ENCODE measurements at places on chromosomes 3 and 15.

DNA sequence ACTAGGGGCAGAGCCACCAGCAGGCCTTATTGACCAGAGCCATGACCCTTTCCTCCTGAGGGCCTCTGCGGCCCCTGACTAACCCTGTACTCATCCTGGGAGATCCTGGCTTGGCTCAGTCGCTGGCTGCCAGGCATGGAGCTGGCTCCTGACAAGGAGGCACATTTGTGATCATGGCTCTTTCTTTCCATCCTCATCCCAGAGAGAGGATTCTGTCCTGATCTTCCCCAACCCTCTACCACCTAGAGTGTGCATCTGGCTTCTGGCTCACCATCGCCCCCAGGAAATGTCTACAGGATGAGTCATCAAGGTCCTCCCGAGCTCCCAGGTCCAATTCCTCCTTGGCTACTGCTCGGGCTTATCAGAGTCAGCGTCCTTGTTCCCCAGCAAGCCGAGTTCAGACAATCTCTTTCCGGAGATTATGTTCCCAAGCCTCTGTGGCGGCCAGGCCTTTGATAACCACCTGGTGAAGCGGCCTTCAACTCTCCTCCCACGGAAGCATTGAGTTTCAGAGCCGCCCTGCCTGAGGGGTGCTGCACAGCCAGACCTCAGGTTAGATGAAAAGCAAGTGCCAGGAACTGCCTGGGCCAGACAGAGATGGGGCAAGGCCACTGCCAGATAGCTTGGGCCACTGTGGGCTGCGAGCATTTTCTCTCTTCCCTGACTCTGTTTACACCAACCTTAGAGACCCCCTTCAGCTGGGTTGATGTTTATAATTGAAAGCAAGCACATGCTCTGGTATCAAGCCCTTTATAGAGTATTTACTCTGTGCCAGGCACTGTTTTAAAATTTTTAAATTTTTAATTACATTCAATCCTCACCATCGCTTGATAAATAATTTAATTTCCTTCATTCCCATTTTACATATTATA lies 44.3 kb upstream of the MRPS22 start:
- no peak for DNase-seq

DNA sequence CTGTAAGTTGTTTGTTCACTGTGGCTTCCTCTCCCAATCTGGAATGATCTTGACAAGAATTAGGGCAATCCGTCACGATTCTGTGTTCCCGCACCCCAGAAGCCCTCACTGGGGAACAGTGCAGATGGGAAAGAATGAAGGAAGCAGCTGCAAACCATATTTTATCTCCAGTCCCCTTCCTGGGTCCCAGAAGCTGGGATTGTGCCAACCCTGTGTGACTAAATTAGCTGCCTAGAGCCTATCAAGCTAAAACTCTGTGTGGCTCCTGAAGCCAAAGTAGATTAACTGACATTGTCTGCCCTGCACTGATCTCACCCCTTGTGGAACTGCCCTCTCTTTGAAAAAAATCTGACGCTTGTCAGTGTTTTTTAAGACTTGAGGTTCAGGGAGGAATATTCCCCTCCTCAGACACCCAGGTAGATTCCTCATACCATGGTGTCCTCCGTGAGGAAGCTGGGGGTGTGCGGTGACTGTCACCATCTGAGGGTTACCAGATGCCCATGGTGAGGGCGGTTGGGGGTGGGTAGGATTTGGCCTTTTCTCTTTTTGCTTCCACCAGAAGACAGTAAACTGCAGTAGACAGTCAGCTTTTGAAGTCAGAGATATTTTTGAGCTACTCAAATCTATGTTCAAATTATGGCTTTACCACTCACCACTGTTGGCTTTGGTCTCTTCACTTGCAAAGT lies 358.3 kb upstream of the TPM1 start:
- DNase-seq, result no peak

DNA sequence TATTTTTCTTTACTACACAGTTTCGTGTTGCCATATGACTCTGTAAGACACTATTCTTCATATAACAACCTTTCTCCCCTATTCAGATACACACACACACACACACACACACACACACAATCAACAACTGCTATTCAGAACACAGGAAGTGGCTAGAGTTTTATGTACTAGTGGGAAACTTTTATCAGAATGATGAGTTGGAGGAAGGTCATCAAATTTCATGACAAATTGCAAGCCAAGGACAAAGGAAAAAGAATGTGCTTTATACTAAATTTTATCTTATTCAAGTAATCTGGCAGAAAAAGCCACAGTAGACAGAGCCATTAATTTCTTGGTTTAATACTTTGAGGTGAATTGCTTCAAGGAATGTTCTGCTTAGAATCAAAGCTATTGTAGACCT lies 899.8 kb downstream of the ROBO2 start:
- DNase-seq, result no peak

DNA sequence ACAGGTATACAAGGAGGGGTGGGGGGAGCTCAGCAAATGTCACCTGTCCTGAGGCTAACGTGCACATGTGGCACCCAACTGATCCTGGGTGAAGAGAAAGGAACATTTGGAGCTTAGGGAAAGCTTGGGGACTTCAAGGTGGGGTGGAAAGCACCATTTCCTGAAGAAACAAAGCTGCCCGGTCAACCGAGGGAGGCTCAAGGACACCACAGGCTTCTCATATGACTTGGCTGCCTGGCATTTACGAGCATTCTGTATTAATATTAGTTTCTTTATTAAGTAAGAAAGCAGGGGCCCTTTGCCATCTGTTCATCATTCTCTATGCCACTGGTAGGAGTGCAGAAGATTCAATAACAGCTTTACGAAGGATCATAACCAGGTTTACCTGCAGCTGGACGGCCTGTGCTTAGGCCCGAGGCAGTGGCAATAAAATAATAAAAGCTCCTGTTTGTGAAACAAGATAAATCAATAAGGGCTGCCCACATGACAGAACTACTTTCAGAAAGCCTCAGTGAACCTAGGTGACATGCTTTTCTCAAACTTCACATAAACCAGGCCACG lies 54.0 kb downstream of the ETV5 start:
- no peak for DNase-seq

- no peak for DNase-seq
Observed at GRCh38 chr3:23275814-23276213, 72.7 kb downstream of the UBE2E2 start.

DNA sequence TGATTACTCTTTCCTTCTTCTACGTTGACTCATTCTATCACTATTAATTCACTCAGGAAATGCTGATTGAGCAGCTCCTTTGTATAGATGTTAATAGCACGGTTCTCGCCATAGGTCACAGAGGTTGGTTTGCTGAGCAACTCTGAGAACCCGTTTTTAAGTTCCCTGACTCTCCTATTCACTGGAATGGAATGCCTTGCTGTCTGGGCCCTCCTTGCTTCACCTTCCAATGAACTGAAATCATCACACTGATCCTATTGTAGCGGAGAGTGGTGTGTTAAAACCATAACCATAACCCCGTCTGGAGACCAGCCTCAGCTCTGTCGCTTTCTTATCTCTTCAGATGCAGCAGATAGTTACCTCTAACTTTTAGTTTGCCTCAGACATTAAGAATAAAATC lies 323.6 kb downstream of the GABRB3 start:
- DNase-seq, result no peak

GRCh38 chr15:39817892-39818291 lies 35.3 kb upstream of the FSIP1 start:
- no peak for DNase-seq

- no peak for DNase-seq
Observed at GRCh38 chr15:40011303-40011702, 27.7 kb downstream of the SRP14 start.

DNA sequence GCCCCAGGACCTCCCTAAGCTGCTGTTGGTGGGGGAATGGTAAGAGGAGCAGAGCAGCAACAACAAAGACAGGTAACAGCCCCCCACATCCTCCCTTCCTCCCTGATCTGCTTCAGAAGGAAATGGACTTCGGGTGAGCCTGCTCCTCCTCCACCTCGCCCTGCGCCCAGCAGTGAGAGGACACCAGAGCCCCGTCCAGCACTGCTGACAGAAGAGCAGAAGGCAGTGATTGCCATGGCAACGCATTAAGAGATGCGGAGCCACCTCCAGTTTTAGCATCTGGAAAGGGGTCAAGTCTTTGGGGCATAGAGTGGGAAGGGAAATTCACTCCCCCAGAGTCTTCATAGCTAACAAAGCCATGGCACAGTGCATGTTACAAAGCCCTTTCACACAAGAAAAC lies 77.6 kb upstream of the HRH1 start:
- no peak for DNase-seq

DNA sequence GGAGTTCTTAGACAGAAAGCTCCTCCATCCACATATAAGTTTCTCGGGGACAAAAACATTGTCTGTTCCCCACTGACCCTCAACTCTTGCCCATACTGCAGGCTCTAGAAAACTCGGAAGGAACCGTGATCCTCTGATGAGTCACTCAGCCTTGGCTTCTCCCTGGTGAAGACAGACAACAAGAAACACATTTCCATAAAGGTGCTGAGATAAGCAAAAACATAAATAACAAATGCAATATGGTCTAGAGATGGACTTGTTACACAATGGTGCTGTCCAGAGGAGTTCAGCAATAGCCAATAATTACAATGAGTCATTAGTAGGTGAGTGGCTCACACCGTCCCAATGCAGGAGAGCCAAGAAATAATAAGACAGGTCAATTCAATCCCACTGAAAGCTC lies 43.7 kb downstream of the MAGI1 start:
- DNase-seq, result no peak

DNA sequence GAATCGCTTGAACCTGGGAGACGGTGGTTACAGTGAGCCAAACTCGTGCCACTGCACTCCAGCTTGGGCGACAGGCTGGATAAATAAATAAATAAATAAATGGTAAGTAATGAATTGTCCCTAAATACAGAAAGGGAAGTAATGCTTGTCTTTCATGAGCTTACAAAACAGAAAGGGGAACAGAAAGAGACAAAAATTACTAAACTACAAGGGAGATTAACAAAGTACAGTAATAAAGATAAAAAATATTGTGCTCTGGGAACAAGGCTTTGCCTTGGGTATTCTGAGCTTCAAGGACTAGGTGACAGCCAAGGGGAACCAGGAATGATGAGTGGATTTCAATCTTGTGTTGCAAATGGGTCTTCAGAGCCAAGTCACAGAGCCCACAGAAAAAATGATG lies 9.2 kb upstream of the HLTF start:
- DNase-seq, result no peak

GRCh38 chr3:62621176-62621575 lies 247.8 kb upstream of the FEZF2 start:
- DNase-seq, result no peak

DNA sequence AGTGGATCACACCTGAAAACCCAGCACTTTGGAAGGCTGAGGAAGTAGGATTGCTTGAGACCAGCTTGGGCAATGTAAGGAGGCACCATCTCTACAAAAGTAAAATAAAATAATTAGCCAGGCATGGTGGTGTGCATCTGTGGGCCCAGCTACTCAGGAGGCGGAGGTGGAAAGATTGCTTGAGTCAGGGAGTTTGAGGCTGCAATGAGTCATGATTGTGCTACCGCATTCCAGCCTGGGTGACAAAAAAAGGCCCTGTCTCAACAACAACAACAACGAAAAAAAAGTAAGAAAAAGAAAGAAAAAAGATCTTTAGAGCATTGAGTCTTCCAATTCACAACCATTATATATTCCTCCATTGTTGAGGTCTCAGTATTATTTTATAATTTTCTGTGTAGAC lies 192.4 kb upstream of the DPH6 start:
- DNase-seq, result no peak

DNA sequence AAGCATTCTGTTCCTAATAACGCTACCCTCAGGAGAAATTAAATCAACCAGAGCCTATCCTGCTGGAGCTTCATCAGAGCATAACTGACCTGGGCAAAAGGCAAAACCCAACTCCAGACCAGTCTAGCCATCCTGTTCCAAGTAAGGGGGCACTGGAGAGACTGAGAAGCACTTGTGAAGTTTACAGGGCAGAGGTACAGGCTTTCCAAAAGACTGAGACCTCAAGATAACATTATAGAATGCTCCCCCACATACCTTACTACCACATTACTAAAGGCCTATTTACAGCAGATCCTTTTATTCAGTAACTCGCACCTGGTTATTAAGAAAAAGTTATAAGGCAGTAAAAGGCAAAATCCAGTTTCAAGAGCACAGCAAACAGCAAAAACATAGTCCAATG lies 35.5 kb downstream of the RFX7 start:
- no peak for DNase-seq

DNA sequence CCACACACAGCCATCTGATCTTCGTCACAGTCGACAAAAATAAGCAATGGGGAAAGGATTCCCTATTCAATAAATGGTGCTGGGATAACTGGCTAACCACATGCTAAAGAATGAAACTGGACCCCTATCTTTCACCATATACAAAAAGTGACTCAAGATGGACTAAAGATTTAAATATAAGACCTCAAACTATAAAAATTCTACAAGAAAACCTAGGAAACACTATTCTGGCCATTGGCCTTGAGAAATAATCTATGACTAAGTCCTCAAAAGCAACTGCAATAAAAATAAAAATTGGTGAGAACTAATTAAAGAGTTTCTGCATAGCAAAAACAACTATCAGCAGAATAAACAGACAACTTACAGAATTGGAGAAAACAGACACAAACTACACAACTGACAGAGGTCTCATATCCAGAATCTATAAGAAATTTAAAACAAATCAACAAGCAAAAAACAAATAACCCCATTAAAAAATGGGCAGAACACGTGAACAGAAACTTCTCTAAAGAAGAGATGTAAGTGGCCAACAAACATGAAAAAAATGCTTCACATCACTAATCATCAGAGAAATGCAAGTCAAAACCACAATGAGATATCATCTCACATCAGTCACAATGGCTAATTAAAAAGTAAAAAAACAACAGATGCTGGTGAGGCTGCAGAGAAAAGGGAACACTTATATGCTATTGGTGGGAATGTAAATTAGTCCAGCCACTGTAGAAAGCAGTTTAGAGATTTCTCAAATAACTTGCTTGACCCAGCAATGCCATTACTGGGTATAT lies 104.0 kb downstream of the NR1I2 start:
- DNase-seq, result no peak

- DNase-seq, result no peak
Observed at GRCh38 chr3:5974630-5975322, 787.3 kb downstream of the EDEM1 start.

DNA sequence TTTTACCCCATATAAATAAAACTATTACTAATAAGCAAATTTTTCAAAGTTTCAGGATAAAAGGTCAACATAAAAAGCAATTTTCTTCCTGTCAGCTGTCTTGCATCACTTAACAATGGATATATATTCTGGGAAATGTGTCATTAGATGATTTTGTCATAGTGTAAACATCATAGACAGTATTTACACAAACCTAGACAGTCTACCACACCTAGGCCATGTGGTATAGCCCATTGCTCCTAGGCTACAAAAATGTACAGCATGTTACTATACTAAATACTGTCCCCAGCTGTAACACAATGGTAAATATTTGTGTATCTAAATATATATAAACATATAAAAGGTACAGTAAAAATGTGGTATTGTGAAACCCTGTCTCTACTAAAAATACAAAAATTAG lies 156.7 kb downstream of the ANO10 start:
- DNase-seq, result no peak

DNA sequence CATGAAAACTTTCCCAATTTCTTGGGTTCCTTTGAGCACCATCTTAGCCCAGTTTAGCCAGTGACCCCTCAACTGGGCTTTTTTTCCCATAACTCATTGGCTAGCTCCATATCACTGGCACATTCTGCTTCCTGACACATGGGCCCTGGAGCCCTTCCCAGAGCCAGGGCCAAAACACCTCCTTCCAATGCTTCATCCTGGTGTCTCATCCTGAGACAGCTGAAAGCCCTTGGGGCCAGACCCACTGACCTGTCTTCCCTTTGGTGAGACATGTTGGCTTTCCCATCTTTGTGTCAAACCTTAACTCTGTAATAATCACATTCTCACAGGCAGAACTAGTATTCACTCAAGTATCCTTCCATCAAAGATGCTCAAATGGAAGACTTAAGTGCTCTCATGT lies 82.6 kb upstream of the SMAD3 start:
- DNase-seq, result no peak

GRCh38 chr3:43966126-43966525 lies 275.4 kb downstream of the ABHD5 start:
- no peak for DNase-seq

Data from CD8-positive, alpha-beta T cell (primary cell).